EH (cell line): ENCODE measurements at places on chromosomes 4 and X.

- DNase-seq: peak; percentile 95
Measured at GRCh38 chr4:175419236-175419718, 392.8 kb downstream of the GPM6A start.

- DNase-seq: peak; percentile 88
Measured at GRCh38 chrX:110082161-110082560, 79.2 kb downstream of the TMEM164 start.

DNA sequence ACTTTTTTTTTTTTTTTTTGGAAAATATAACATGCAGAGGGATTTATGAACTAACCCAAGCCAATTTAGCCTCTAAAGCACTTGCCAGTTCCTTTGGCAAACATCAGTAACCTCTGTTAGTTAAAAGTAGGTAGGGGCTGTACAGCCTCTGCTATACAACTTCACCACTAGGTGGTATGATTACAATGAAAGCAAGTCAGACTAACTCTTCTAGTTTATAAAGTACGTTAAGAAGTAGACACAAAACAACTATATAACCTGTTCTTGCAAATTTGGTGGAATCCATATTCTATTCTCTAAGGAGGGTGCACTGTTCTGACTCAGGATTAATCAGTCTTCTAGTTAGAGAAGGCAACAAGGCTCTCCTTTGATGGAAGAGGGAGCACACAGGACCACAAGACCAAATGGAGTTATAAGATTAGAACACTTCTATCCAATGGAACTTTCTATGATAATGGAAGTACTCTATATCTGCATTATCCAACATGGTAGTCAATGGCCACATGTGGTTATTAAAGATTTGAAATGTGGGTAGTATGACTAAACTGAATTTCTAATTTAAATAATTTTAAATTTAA is 12.8 kb downstream of the AIMP1 start:
- peak; percentile 55 for DNase-seq

DNA sequence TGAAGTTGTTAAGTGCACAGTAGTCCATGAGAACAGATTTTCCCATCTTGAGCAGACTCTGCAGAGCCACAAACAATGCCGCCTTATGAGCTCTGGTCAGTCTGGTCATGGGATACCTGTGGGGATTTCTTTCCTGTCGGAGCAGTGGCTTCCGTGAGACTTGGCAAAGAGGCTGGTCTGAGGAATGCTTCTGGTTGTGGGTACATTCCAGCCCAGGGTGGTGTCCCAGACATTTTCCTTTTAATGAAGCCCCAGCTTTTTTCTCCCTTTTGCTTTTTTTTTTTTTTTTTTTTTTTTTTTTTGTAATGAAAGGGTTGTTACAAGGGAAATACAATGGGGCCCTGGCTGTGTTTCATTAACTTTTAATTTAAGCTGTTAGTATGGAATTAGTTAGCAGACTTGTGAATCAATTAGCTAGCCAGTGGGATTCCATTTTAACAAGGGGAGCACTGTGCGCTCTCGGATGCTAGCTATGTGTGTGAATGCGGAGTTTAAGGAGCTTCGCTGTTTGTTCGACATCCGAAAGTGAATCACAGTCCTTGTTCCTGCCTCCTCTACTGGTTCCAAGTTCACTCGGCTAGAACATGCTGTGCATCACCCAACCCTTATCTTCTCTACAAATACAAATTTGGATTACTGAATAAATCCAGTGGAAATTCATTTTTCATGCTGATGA is 225.1 kb downstream of the CBR4 start:
- DNase-seq: no peak

- DNase-seq: peak; percentile 48
Measured at GRCh38 chrX:2500803-2501558, at the start of the genes DHRSX and ZBED1. Gene DHRSX (minus strand): TSS chrX:2500976. CDS start chrX:2500925, 51 bp downstream. Gene ZBED1 (minus strand): TSS chrX:2500976. CDS start chrX:2490719, 10,257 bp downstream.

DNA sequence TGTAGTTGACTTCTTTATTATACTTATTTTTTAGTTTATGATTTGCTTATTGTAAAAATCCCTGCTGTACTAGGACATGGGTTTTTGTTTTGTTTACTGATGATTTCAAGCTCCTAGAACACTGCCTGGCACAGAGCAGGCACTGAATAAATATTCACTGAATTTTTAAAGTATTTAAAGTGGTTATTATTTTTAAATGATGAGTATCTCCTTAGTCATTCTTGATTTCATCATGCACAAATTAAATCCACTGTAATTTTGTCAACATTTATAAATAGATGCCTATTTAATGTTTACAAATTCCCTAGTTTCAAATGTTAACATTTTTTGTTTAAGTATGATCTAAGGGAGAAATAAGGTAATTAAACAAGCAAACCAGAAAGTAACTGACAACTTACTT is 367.9 kb upstream of the SLIT2 start:
- DNase-seq: peak; percentile 54

DNA sequence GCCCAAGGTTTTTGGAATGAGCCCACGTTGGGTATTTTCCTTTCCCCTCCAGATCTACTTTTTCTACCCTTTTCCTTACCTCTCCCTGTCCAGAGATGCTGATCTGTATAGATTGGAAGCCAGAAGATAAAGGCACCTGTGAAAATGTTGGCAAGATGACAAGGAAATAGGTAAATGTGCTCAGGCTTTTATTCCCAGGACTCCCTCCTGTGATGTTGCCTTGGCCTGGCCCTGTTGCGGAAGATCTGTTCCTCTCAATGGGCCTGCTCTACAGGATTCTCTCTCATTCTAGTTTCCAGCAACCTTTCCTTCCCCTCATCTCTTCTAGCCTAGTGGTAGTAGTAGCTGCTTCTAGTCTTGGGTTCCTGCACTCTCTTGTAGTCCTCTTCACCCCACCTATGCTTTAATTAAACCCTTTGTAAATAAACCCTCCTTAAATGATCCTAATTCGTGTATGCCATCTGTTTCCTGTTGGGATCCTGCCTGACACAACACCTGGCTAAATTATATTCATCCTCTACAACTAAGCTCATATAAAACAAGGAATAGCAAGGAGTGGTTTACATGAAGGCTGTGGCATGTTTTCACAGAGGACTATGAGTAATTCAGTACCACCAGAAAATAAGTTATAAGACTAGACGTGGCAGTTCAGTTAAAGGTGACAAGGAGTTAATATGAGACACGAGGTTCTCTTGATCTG is 95.7 kb upstream of the MAOA start:
- DNase-seq: no peak

- no peak for DNase-seq
Measured at GRCh38 chrX:47864785-47865184, 28.1 kb downstream of the ZNF81 start.

DNA sequence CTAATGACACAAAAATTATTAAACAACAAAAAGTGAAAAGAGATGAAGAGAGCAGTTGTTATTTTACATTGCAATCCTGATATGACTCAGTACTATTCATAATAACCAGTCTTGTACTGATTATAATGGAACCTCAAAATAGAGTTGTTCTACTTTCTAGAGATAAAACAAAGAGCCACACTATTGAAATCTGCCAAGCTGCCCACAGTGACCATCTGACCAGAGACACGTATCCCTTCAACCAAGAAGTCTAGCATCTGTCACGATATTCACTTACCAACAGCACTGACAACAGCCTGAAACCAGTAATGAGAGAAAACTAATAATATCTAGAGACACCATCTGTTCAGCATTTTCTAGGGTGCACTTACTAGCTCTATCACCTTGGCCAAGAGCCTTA is 466.7 kb downstream of the NKX6-1 start:
- no peak for DNase-seq

GRCh38 chr4:4619821-4620220 is 78.0 kb upstream of the STX18 start:
- DNase-seq: no peak

GRCh38 chr4:3285558-3286334 is 7.1 kb upstream of the RGS12 start:
- peak; percentile 84 for DNase-seq

DNA sequence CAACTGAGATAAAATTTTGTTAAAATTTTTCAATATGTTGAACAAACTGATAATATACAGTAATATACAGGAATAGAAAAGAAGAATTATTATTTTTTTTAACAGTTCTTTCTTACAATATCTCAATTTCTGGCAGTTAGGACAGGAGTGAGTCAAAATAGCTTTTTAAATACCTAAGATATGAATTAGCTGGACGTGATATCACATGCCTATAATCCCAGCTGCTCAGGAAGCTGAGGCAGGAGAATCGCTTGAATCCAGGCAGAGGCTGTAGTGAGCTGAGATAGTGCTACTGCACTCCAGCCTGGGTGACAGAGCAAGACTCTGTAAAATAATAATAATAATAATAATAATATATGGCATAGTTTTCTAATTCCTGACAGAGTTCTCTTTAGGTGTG is 1039.3 kb downstream of the STPG2 start:
- DNase-seq: no peak

- no peak for DNase-seq
Measured at GRCh38 chr4:61773655-61774245, 573.6 kb downstream of the ADGRL3 start.

DNA sequence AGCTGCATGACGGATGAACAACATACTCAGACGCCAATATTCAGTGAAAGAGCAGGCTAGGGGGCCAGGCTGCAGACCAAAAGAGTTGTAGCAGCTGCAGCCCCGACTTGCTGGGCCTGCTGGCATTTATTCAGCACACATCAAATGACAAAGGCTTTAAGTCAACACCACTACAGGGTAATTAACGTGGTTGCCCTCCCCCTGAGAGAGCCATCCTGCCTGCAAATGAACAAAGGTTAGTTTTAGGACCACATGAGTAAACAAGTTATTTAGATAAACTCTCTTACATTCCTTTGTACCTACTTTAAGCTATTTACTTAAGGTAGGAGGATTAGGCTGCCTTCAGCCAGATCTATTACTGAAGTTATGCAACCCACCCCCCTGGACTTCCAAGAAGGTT is 1329.1 kb downstream of the PCDH18 start:
- no peak for DNase-seq

DNA sequence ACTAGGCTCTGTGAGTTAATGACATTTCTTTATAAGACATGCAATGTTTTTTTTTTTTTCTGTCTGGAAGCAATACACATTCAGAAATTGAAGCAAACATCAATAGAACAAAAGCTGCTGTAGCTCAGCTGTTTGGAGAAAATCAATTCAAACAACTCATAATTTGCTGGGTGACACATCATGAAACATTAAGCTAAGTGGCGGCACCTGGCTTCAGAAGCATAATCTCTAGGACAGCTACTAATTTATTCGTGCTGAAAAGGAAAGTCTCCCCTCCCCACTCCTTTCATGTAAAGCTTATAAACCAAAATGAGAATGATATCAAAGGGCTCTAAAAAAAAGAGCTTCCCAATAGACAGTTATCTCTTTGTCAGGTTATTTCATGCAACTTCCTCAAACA is 73.9 kb downstream of the LUZP4 start:
- no peak for DNase-seq

DNA sequence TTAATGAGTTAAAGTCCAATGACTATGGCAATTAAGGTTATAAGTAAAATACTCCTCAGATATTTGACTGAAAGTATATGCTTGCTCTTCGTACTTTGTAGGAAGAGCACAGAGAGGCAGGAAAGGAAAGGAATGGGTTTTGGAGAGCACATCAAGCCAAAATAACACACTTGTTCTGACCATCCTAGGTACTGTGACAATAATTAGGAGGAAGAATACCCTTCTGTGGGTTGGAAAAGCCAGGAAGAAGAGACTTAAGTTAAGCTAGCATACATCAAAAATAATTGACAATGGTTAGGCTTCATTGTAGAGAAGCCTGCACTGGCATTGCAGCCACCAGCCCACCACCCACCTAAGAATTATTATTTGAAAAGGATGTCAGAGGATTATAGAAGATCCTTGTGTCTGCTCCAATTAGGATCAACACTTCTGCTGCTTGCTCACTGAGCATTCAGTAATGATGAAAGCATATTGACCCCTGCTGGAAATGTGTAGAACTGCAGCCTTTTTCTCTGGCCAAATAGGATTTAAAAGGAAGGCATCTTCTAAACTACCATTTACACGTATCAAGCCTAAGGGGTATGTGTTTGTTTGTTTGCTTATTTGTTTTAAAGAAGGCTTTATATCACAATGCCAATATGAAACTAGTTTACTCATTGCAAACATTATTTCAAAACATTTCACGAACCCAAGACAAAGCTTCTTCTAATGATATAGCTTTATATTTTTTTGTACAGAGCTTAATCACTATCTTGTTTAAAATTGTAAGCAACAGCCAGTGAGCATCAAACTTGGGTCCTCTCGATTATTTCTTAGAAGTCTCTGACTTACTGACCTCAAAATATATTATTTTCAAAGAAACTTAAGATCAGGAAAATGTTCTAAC is 286.2 kb upstream of the TET2 start:
- peak; percentile 51 for DNase-seq

DNA sequence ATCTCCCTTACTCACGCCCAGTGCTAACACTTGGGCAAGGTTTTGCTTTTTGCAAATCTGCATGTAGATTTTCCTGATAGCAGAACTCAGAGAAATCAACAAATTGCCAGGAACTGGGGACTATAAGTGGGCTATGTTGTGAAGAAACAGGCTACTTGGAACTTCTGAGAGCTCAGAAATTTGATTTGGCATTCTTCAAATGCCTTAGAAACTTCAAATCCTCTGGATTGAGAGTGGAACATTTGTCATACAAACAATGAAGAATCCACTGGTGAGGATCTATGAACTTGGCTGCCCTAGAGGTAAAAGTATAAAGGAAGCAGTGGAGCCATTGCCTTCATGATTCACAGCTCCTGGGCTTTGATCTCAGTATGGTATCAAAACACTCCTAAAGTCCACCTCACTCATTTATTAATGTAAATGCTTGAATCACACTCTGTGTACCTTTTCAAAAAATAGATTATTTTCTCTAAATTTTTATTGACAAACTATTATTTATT is 126.0 kb downstream of the GLRA3 start:
- DNase-seq: no peak

DNA sequence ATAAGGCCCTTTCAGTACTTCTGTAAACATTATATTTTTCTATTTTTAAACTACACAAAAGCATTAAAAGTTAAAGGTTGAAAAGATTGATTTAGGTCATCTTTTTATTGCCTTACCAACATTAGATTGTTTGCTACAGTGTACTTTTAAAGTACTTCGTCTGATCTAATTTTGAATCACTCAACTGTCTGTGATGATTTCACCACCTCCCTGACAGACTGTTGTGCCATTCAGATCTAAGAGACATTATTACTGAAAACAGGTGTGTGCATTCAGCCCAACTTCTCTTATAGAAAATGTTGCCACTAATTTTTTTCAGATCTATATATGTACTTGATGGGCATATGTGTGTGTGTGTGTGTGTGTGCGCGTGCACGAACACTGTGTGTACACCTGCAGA is 39.3 kb downstream of the GASK1B start:
- no peak for DNase-seq
